ENCODE measurements at places on chromosomes 2 and 18. TPM values are rescaled to one million over a fixed set of nuclear protein-coding genes. Genes with fewer than 3 reads are reported as not detected.

Gene IRS1
- 15.9 TPM for total RNA-seq

GRCh38 chr2:160054984-160055725, 7.3 kb downstream of the PLA2R1 start:
- DNase-seq: no peak

DNA sequence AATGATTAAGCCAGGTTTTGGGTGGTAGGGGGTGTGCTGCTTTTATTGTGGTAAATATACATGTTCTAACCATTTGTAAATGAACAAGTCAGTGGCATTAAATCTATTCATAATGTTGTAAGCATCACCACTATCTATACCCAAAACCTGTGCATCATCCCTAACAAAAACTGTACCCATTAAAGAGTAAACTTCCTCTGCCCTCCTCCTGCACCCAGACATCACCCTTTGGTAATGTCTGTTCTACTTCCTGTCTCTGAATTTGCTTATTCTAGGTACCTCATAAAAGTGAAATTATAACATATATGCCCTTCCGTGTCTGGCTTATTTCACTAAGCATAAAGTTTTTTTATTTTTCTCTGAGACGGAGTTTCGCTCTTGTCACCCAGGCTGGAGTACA, 14.1 kb downstream of the RIF1 start:
- DNase-seq: no peak

DNA sequence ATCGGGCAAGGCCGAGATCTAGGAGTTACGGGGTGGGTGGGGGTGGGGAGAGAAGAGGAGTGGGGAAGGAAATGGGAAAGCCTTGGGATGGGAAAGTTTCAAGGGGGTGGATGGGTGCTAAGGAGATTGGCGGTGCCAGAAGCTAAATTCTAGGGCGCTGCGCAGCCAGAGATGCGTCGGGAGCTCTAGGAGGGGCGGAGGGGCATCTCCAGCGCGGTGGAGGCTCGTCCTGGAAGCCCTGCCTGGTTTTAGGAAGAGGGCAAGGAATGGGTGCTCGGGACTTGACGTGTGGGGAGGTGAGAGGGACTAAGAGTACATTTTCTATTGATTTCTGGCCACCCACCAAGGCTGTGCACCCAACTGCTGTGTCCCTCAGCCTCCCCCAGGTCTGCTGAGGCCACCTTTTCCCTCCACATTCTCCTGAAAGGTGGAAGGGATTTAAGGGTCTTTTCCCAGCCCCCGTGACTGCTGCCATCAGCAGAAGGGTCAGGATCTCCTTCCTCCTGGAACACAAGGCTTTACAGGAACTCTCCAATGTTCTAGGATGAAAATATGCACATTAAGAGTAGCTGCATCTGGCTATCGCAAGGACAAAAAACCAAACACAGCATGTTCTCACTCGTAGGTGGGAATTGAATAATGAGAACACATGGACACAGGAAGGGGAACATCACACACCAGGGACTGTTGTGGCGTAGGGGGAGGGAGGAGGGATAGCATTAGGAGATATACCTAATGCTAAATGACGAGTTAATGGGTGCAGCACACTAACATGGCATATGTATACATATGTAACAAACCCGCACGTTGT, 1.4 kb downstream of the C2orf72 start:
- DNase-seq: no peak

GRCh38 chr2:29061616-29062015, 12.7 kb downstream of the PCARE start:
- no peak for DNase-seq

Gene MYO3B
- total RNA-seq: not detected

DNA sequence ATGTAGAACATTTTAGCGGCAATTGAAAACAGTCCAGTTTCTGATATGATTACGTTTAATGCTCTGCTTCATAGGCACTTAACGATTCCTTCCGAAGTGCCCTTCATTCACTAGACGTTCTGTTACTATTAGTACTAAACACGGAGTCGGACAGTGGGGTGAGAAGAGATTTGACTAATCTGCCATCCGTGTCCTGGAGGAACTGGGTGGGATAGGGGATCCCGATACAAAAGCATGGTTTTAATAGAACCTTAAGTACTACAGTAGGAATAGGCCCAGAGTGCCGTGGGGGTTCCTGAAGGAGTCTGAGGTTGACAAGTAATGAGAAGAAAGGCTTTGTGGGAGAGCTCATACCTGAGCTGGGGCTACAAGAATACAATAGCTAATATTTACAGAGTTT, 631 bp downstream of the MORN2 start:
- DNase-seq: no peak
